ENCODE measurements at places on chromosomes 16 and 17.

DNA sequence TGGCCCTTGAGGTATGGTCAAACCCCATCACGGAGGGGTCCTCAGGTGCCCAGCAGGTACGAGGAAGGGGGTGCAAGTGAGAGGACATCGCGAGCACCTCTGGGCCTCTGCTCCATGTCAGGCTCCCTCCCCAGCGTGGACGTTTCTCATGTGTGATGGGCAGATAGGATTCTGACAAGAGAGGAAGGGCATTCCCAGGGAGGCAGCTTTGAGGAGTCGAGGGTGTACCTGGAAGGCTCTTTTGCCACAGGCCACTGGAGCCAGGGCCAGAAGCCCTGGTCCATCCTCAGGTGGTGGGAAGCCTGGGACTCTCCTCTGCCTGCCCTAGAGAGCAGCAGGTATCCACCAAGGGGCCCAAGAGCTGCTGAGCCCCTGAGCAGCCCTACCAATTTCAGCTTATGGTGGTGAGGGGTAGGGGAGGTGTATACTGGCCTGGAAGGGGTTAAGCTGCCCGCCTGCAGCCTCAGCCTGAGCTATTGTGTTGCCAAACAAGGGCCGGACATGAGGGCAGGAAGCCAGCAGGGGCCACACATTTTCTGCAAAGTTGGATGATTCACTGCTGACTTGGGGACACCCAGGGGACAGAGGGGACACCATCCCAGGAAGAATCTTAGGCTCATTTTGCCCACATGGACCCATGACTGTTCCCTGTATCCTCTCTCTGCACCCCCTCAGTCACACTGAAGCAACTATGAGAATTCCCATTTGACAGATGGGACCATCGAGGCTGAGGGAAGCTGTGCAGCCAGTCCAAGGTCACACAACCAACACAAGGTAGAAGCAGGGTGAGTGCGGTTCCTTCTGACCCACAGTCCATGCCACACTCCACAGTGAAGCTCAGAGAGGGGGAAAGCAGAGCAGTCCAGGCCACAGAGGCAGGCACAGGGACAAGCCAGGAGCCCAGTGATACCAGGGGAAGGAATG lies 1.7 kb downstream of the CDH5 start:
- DNase-seq, result no peak

- no peak for DNase-seq
Observed at GRCh38 chr16:68470461-68471150, 22.3 kb upstream of the SMPD3 start.

DNA sequence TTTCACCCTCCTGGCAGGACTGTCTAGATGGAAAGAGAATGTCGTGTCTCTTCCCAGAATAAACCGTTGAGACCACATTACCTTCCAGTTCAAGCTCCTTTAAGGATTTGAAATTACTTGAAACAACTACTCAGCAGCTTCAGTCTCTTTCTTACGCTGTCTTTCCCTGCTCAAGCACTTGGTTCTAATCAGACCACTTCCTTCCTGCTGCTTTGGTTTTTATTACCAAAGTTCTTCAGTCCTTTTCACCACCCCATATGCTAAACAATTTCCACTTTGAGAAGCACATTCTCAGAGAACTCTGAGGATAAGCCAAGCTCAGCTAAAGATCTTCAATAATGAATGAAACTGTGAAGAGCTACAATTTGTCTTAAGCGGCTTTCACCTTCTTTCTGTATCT lies 105.4 kb downstream of the STX8 start:
- DNase-seq, result no peak

DNA sequence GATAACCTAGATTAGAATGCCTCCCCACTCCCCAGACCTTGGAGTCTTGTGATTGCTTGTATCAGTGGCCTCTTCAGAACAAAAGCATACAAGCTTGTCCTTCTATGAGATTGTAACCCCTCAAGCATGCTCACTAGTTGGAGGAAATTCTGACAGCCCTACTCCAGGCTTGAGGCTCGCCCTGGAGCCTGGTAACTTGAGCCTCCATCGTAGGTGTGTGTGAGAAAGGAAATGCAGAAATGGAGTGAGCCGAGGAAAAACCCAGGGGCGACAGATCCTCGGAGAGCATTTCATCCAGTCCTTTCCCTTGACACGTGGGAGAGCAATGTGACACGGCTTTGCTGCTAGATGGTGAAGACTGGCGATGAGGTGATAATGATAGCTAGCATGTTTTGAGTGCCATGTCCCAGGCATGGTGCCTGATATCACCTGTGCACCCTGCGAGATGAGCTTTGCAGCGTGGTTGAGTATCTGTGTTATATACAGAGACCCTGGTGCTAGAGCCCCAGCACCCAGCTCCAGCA lies 31.2 kb downstream of the GNAO1 start:
- no peak for DNase-seq

- no peak for DNase-seq
Observed at GRCh38 chr16:70686376-70687101, 686 bp upstream of the MTSS2 start.

DNA sequence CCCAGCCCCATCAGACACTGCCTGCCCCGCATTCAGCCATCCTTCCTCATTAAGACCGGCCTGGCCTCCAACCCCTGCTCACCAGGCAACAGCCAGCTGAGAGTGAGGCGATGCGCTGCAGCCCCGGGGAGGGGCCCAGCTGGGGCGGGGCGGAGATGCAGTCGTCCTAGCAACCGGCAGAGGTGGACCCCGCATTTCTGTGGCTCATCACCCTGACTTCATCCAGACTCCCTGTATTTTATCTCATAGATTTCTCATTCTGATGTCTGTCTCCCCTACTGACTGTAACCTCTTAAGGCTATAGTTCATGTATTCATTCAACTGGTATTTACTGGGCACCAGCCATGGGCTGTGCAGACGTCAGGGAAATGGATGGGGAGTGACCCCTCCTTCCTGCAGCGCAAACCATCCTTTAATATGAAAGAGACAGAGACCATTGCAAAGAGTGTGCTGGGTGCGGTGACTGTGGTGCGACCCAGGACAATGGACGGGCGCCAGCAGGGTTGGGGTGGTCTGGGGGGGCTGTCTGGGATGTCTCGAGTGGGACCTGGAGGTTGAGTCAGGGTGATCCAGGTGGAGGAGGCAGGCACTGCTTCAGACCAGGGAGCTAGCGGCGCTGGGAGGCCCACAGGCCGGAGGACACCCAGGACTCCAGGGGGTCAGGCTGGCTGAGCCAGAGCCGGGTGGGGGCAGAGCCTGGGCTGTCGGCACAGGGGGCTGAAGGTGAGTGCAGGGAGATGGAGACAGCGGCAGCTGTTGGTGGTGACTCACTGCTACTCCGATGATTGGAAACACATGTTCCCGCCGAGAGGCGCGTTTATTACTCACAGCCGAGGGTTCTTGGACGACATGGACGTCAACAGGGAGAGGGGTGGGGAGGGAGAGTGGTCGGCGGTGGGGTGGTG lies 10.5 kb upstream of the TIMP2 start:
- no peak for DNase-seq

DNA sequence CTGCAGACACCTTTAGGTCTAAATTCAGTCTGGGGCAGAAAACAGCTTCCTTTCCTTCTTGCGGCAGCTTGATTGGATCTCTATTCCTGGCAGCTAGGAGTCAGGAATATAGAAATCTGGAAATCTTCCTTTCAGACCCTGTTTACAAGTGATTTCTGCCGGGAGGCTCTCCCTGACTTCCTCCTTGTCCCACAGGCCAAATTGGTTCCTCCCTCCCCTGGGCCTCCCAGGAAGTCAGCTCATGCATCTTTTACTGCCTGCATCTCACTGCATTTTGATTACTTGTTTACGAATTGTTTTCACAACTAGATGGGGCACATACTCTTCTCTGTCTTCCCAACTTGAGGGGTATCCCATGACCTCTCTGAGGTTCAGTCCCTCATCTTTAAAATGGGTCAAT lies 206.3 kb downstream of the MAF start:
- DNase-seq, result no peak

GRCh38 chr17:14038206-14038605 lies 31.1 kb upstream of the COX10 start:
- no peak for DNase-seq

DNA sequence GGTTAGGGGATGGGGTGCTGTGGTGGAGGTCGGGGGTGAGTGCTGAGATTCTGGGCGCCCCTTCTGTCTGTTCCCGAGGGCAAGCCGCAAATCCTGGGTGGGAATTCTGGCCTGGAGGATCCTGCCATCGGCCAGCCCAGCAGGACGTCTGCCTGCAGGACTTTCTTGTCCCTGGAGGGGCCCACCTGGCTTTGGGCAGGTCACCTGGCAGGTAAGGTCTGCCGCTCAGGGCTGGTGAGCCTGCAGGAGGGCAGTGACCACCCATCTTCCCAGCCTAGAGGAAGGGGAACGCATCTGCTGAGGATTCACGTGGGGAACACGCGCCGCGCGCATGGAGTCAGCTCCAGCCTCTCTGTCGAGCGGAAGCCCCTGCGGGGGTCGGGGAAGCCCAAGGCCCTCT lies 5.4 kb downstream of the RNF222 start:
- no peak for DNase-seq

DNA sequence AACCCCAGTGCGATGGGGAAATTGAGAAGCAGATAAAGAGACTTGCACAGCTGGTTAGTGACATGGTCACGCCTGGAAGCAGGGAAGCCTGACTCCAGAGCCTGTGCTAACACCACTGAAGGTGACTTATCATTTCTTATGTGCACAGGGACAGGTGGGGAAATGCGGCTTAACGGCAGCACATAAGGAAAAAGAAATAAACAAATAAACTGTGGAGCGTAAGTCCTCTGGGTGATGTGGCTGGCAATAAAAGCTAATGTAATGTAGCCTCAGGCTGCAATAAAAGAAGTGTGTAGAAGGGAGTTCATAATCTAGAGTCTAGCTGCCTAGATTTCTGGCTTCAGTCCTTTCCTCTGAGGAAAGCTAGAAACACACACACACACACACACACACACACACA lies 10.6 kb downstream of the CDH11 start:
- no peak for DNase-seq

GRCh38 chr17:57665128-57665527 lies 80.0 kb downstream of the CCDC182 start:
- no peak for DNase-seq

DNA sequence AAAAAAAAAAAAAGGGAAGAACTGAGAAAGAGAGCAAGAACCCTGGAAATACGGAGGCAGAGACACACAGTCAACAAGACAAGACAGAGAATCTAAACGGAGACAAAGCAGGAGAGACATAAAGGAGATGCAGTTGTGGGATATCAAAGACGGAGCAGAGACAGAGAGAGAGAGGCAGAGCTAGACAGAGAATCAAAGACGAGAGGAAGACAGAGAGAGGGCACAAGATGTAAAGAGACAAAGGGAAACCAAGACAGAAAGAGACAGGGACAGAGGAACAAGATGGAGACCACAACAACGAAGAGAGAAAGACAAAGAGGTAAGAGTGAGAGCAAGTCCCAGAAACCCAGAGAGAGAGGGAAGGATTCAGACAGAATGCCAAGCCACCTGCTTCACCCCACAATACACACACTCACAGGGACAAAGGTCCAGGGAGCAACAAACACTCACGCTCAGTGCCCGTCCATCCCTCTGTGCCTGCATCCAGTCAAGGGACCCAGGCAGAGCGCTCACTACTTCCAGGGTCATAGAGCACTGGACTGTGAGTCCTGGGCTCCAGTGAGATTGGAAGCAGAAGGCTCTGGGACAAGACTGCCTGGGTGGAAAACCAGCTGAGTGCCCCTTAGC lies 88.9 kb downstream of the C16orf78 start:
- no peak for DNase-seq

DNA sequence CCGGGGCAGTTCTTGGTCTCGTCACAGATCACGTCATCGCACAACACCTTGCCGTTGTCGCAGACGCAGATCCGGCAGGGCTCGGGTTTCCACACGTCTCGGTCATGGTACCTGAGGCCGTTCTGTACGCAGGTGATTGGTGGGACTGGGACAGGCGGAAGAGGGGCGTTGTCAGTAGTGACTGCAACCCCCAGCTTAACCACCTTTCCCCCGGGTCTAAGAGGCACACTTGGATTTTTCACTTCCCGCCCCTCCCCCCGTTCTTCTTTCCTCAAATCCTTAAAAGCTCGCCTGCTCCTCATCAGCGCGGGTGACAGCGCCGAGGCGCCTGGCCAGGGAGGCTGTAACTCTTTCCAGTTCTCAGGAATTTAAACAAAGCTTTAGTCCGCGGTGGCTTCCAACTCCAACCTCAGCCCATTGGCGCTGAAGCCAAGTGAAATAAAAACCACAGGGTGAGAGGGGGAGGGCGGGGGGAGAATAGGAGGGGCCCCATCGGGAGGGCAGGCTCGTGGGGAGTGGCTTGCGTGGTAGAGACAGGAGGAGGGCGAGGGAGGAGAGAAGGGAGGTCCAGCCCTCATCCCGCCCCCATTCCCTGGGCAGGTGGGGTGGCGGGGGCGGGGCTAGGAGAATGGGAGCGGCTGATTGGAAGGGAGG lies 1.5 kb downstream of the COL1A1 start:
- peak; percentile 73 for DNase-seq

DNA sequence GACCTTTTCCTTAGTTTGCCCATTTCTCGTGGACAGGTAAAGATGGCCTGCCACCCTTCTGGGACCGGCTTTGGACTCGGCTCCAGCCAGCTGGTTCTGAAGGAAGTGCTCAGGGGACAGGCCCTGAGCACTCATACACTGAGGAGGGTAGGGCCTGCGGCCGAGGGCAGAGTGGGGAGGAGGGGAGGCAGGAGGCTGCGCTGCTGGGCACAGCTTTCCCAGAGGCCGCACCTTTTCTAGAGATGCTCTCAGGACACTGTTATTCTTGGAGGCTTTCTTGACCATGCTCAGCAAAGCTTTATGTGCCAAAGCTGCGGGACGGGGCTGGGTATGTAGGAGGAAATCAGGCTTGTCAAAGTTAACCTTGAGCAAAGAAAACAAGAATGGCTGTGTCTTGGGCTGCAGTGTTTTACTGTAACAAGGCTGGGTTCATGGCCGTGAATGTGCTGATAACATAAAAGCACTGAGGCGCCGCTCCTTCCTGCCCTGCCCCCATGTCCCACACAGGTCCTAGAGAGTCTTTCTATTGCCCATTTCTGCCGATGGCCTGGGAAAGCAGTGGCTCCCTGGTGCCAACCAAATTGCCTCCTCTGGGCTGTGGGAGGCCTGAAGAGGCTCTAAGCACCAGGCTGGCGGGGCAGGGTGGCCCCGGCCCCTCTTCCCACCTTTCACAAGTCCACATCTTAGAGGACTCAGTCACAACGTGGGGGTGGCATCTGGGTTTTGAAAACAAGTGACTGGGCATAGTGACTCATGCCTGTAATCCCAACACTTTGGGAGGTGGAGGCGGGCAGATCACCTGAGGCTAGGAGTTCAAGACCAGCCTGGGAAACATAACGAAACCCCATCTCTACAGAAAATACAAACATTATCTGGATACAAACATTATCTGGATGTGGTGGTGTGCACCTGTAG lies 22.3 kb upstream of the TIMP2 start:
- DNase-seq, result no peak

GRCh38 chr17:59038734-59039133 lies 67.9 kb downstream of the TRIM37 start:
- DNase-seq, result no peak

GRCh38 chr16:17389384-17389783 lies 81.4 kb downstream of the XYLT1 start:
- DNase-seq, result no peak

- no peak for DNase-seq
Observed at GRCh38 chr16:27286451-27286850, 17.9 kb upstream of the NSMCE1 start.
